Activated CD4-positive, alpha-beta T cell treated with anti-CD3 and anti-CD28 coated beads, Interleukin-2, amount 50 U/mL, for 24 hours (primary cell): ENCODE measurements at places on chromosomes 2 and 18.

- DNase-seq = no peak
Observed at GRCh38 chr2:12487253-12488004, 229.3 kb upstream of the TRIB2 start.

GRCh38 chr2:180742801-180743200 is 237.6 kb upstream of the UBE2E3 start:
- no peak for DNase-seq

GRCh38 chr2:216857131-216857550 is 2.7 kb downstream of the TNP1 start:
- no peak for DNase-seq

DNA sequence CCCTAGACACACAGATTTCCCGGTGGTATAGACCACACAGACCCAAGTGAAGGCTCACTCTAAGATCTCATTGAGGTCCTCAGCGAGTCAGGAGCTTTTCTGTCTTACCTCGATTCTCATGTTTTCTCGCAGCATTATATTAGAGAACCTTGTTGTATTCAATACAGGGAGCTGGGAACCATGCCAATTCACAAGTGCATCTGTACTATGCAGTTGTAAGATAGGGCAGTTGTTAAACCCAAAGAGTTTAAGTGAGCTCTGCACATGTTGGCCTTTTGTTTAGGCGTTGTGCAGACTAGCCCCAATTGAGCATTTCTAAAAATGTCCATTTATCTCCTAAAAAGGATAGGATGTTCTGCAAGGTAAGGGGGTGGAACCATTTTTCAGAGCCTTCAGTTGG is 59.6 kb downstream of the FEZ2 start:
- no peak for DNase-seq

GRCh38 chr2:43007901-43008300 is 215.5 kb upstream of the HAAO start:
- no peak for DNase-seq

GRCh38 chr2:103119352-103119751 is 357.5 kb downstream of the TMEM182 start:
- DNase-seq = no peak

DNA sequence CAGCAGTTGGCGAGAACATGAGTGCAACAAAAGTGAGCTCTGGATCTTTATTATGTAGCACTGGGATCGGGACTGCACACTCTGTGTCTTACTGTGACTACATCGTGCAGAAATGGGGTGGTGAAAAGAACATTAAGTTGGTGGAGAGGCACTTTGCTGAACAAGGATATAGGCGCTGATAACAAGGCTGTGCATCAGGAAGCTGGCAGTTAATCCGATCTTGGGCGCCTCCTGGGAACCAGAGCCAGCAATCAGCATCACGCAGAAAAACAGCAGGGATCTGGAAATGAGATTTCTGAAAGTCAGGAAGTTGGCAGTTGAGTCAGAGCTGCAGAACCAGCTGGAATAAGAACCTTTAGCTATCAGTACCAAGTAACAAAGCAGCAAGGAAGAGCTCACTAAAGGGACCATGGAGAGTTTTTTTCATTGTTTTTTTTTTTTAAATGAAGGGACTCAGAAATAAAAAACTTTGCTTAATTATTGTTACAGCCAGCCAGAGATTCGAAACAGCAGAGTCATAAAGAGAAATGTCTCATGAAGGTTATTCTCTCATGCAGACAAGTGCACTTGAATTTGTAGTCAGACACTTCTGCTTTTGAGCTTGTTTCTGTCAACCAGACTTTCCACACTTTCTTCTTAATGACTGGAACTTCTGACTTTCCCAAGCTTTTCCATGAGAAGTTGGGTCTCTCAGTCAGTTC is 22.8 kb upstream of the MYO3B start:
- DNase-seq = no peak

DNA sequence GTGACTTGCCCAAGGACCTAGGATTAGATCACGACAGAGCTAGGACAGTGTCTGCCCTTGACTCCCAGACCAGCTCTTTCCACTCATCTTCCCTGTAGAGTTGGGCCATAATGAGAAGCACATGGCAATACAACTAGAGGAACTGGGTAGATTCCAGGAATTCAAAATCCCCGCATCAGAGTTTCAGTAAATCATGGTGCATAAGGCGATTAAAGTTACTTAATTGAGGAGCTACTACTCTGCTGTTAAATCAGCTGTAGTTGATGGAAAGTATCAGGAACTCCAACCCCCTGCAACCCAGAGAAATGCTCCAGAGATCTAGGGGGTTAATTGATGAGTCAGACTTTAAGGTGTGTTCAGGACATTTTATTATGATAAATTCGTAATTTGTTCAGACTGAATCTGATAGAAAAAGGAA is 5.7 kb downstream of the ANTXR1 start:
- DNase-seq = no peak

- DNase-seq = no peak
Observed at GRCh38 chr2:88212251-88212790, 42.2 kb downstream of the THNSL2 start.
